ENCODE measurements at places on chromosomes 12 and 14. TPM values are rescaled to one million over a fixed set of nuclear protein-coding genes. Genes with fewer than 3 reads are reported as not detected.

Gene ZNF219
- polyA plus RNA-seq, result 35.4 TPM

Gene CTSG
- polyA plus RNA-seq, result 1.1 TPM

Gene TOMM20L
- not detected for polyA plus RNA-seq

Gene SOAT2
- 0.07 TPM for polyA plus RNA-seq

Gene RPGRIP1
- 0.04 TPM for polyA plus RNA-seq

Gene B3GNT4
- polyA plus RNA-seq, result 1.3 TPM

Gene SERPINA4
- polyA plus RNA-seq, result not detected

Gene PRB2
- not detected for polyA plus RNA-seq

Gene FBXO21
- 6.9 TPM for polyA plus RNA-seq

Gene ADAMTS20
- polyA plus RNA-seq, result 0.01 TPM

Gene AMHR2
- polyA plus RNA-seq, result 0.43 TPM

Gene MPHOSPH9
- polyA plus RNA-seq, result 3.2 TPM

Gene CEP290
- polyA plus RNA-seq, result 7.8 TPM
